ENCODE measurements at places on chromosomes 5 and 9. TPM values are rescaled to one million over a fixed set of nuclear protein-coding genes. Genes with fewer than 3 reads are reported as not detected.

Gene MYMK
- not detected for total RNA-seq

Gene SHISAL2B
- not detected for total RNA-seq

Gene GTF2H2
- total RNA-seq = 34.7 TPM

Gene ASS1
- 4.8 TPM for total RNA-seq

Gene LCN12
- total RNA-seq = 2.4 TPM

Gene GABRA6
- total RNA-seq = not detected

Gene PCDHA7
- total RNA-seq = not detected

Gene FUT7
- total RNA-seq = 1.7 TPM

Gene FST
- 0.31 TPM for total RNA-seq

Gene GNPDA1
- total RNA-seq = 44.3 TPM

Gene OR1Q1
- not detected for total RNA-seq

Gene ARHGEF39
- 14.5 TPM for total RNA-seq

Gene ANKRD18A
- total RNA-seq = 3.3 TPM

Gene PLPPR1
- not detected for total RNA-seq

Gene ACOT12
- total RNA-seq = not detected

Gene GRM6
- total RNA-seq = not detected

Gene PCDHA4
- total RNA-seq = not detected

Gene MGAT4B
- 96.8 TPM for total RNA-seq

Gene ERAP2
- 136 TPM for total RNA-seq

Gene SLC34A1
- total RNA-seq = 0.38 TPM

Gene CHD1
- total RNA-seq = 51.7 TPM

Gene GAS1
- total RNA-seq = 0.67 TPM

Gene CCDC187
- 0.08 TPM for total RNA-seq

Gene DAPK1
- 0.08 TPM for total RNA-seq

Gene PCDHB3
- total RNA-seq = not detected

Gene OMD
- total RNA-seq = not detected

Gene CCNI2
- 8.4 TPM for total RNA-seq

Gene PCDHB4
- total RNA-seq = not detected

Gene FAM221B
- total RNA-seq = not detected

Gene OGN
- total RNA-seq = not detected

Gene SLC6A18
- total RNA-seq = not detected

Gene AJM1
- 5.6 TPM for total RNA-seq

Gene COL23A1
- total RNA-seq = 0.18 TPM

Gene FBP2
- not detected for total RNA-seq

Gene ANKRD33B
- 3.3 TPM for total RNA-seq

Gene APBA1
- 0.35 TPM for total RNA-seq

Gene MYOT
- total RNA-seq = not detected

Gene IL13
- 4.9 TPM for total RNA-seq

Gene DMRT3
- not detected for total RNA-seq

Gene PLCXD3
- total RNA-seq = not detected

Gene MAP1B
- not detected for total RNA-seq

Gene SPATA31A3
- total RNA-seq = not detected

Gene BHMT2
- not detected for total RNA-seq

Gene ZNF354C
- 7.0 TPM for total RNA-seq

Gene BAAT
- total RNA-seq = not detected

Gene ADAMTS16
- not detected for total RNA-seq

Gene CER1
- total RNA-seq = not detected

Gene ANKRD20A1
- 1.5 TPM for total RNA-seq

Gene PCDHA8
- not detected for total RNA-seq

Gene ZFP37
- 0.87 TPM for total RNA-seq

All from activated naive CD4-positive, alpha-beta T cell treated with anti-CD3 and anti-CD28 coated beads, Interleukin-2, amount 10 ng/mL, durations not matched to agents 5 hours and 36 hours (primary cell).